ENCODE measurements at places on chromosomes 16 and 17.

GRCh38 chr17:56441308-56441707 is 152.2 kb upstream of the NOG start:
- DNase-seq, result no peak

DNA sequence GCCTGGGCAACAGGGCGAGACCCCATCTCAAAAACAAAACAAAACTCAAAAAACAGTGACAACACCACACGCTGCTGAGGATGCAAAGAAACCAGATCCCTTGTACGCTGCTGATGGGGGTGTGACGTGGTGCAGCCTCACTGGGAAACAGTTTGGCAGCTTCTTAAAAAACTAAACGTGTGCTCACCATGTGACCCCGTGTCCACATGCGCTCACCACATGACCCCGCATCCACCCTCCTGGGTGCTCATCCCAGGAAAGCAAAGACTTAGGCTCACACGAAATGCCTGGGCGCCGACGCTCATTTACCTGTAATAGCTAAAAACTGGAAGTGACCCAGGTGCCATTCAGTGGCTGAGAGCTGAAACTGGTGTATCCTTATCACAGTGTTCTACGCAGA is 19.9 kb upstream of the RPL13 start:
- DNase-seq, result no peak

DNA sequence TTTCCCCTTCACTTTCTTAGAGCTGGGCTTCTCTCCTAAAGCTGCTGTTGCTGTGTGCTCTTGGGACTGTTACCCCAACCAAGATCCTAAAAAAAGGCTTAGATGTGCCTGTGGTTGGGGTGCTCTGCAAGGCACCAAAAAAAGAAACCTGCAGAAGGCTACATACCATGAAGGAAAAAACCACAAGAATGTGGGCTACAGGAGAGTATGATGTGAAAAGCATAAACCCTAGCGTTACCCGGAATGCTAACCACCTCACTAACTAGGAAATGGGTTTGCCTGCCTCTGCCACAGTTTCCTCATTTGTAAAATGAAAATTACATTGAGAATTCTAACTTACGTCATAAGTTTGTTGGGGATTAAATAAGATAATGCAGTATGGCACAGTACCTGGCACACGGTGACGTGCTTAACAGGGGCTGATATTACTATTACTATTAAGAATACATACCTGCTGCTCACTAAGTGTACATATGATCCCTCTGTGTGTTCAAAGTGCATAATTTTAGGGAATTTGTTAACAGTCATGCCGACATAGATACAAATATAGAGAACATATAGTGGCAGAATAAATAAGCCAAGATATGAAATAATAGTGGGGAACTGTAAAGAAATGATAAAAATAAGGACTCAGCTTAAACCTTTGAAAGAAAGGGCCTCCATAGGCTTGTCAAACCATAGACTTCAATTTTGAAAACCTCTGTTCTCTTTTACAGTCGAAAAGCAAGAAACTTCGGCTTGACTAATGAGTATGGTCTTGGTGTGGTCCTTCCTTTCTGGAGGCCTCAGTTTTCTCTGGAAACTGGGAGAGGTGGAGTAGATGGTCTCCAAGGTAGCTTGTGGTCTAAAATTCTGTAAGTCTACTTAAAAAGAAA is 177.8 kb upstream of the TBX2 start:
- DNase-seq, result no peak

DNA sequence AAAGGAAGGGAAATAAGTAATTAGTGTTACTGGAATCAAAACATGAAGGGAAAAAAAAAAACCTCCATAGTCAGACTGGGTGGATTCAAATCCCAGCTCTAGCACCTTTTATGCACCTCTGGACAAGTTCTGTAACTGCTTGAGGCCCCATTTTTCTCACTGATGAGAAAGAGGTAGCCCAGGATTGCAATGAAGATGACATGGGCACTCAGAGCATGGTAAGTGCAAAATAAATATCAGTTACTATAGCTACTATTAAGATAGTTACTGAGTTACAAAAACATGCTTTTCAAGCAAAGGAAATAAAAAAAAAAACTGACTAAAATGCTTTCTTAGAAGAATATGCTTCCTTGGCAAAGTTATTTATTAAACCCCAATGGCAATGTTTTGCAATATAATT is 58.8 kb downstream of the CEP95 start:
- DNase-seq, result no peak

DNA sequence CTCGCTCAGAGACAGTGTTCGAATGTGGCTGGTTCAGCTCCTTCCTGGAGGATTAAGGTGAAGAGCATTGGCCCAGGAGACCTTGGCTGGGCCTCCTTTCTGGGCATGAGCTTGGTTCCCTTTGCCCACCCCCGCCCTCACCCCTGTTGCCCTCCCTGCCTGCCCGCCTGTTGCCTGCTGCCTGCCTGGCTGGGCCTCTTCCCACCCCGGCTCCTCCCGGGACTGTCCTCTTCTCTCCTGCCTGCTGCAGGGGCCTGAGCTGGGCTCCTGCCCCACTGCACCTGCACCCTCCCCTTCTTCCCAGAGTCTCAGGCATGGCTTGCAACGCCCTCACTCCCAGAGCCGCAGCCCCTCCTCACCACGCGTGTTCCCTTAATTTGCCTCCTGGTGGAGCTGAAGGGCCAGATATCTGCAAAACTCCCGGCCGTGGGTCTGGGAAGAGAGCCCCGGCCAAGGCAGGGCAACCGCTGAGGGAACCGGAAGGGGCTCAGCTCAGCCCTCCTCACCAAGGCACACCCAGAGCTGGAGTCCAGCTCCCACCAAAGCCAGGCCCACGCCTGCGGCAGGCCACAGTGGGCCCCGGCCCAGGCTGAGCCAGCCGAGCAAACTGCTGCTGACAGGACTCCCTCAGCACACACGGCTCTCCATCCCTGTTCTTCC is 31.2 kb downstream of the MNT start:
- no peak for DNase-seq

DNA sequence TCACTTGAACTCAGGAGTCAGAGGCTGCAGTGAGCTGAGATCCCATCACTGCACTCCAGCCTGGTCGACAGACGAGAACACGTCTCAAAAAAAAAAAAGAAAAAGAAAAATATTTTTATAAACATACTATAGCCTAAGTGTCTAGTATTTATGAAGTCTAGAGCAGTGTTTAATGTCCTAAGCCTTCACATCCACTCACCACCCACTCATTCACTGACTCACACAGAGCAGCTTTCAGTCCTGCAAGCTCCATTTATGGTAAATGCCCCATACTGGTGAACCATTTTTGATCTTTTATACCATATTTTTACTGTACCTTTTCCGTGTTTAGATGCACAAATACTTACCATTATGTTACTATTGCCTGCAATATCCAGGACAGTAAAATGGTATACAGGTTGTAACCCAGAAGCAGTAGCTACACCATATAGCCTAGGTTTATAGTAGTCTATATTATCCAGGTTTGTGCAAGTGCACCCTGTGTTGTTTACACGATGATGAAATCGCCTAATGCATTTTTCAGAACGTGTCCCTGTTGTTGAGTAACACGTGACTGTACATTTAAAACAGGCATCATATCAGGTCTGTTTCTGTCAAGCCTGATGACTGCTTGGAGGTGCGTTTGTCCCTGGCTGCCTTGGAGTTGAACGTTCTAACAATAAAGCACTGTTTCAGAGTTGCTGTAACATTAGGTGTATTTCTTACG is 10.1 kb downstream of the NUDT7 start:
- no peak for DNase-seq

DNA sequence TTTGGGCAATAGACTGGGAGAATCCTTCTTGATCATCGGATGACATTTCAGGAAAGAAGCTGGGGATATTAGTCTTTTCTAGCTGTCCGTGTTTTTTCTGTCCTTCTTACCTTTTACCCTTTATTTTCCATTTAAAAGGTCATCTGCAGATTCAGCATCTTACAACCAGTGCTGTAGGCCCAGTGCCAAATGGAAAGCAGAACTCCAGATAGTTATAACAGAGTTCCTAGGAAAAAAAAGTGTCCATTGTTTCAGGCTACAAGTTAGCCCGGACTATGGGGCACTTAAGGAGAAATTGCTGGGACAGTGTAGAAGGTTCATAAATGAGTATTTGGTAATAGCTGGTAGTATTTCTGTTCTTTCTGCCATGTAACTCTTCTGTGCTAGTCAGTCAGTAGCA is 28.4 kb downstream of the LDHD start:
- DNase-seq, result no peak

DNA sequence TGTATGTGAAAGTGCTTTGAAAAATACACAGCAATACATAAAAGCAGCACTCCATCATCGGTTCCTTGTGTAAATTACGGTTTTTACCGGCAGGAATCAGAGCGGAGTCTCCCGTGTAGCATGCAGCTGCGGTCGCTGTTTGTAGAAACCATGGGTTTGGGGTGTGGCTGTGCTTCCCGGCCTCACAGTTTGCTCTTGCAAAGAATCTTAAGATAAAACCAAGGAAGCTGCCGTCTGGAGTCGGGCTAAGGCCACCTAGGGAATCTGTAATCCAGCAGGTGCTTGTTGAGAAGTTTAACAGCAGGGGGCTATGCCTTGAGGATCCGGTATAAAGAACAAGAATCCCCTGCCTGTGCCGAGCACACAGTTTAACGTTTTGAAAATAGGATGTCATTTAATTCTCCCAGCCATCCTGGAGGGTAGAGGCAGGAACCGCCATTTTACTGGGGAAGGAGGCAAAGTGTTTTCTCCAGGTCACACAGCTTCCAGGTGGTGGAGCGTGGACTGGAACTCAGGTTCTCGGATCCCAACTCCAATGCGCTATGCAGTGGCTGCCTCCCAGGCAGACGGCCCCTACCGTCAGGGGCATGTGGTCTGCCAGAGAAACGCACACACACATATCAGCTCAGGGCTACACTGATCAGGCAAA is 6.0 kb upstream of the TLCD3A start:
- no peak for DNase-seq

DNA sequence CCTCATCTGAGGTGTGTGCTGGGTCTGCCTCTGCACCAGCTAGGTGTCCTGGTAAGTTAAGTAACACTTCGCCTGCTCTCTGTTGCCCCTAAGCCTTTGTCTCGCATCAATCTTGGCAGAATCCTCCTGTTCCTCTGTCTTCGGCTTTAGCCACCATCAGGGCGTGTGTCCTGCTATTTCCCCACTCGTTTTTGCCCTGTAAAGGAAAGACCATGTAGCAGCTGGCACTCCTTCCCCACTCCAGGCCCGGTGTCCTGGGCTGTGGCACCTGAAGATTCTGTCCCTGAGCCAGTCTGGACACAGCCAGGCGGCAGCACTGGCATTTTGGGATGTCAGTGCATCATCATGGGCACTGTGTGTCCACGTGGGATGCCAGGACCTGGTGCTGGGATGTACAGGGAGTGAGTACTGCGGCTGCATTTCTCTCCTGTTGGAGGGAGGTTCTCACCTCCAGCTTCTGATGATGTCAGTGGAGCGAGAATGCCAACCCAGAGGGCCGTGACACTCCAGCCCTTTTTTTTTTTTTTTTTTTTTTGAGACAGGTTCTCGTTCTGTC is 26.2 kb upstream of the FOXK2 start:
- DNase-seq, result no peak

GRCh38 chr17:78572239-78573205 is 4.7 kb downstream of the DNAH17 start:
- DNase-seq, result no peak

DNA sequence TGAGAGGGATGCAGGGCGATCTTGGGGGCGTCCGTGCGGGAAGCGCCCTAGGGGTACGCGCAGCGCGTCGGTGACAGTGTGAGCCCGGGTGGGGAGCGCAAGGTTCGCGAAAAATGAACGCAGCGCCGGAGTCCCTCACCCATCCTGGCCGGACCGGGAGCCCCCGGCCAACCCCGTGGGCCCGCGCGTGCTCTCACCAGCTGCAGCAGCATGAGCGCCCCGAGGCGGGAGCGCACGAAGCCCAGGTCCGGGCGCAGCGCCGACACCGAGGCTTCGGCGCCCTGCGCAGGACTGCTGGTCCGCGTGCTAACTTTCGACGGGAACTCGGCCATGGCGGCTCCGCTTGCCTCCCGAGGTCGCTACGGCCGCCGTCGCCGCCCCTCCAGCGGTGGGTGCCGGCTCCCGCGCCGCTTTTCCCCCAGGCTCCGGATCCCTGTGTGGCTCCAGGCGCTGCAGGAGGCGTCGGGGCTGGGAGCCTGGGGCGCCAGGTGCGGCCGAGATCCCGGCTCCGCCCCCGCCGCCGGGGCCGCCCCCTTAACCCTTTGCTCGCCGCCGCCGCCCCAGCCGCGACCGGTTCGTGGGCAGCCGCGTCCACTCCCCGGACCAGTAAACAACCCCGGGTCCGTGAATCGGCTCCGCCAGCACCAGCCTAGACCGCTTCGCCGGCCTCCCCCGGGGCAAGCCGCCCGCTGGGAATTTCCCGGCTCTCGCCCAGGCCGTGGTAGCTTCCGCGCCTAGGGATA is at the start of gene PLLP:
Gene PLLP, minus strand, starts transcription at position 464 of the 743 bp plus-strand sequence. Its CDS starts 132 bp downstream, at position 332.
- no peak for DNase-seq

DNA sequence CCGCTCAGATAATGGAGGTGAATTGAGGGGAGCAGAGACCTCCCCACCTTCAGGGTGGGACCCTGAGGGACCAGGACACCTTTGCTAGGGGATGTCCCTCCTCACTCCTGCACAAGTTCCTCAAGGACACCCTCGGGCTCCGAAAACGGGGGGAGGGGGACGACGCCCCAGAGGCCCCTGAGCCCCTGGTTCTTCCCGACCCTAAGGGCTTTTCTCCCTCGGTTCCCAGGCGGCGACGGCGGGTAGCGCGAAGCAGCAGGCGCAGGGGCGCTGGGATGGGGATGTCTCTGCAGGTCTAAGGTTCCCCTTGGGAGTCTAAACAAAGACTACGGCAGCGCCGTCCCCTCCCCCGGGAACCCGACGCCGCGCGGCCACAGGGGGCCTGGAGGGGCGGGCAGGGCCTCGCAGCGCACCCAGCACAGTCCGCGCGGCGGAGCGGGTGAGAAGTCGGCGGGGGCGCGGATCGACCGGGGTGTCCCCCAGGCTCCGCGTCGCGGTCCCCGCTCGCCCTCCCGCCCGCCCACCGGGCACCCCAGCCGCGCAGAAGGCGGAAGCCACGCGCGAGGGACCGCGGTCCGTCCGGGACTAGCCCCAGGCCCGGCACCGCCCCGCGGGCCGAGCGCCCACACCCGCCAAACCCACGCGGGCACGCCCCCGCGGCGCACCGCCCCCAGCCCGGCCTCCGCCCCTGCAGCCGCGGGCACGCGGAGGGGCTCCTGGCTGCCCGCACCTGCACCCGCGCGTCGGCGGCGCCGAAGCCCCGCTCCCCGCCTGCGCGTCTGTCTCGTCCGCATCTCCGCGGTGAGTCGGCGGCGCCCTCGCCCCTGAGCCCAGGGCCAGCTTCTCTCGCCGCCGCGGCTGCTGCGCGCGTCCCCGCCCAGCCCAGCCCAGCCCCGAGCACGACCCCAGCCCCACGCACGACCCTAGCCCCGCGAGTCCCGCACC is 36.7 kb upstream of the NDRG4 start:
- no peak for DNase-seq

DNA sequence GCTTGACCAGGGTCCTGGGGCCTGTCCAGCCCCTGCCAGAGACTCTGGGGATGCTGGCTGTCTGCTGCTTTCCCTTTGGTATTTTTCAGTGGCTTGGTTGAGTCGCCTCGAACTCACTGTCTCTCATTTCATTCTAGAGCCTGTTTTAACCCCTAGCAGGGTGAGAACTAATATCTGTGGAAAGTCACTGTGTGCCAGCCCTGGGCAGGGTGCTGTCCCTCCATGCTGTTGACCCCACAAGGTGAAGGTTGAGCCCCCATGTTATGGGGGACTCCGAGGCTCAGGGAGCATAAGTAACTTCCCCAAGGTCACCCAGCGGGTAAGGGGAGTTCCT is 33.0 kb downstream of the DCAKD start:
- no peak for DNase-seq
